ENCODE measurements at places on chromosomes 16 and 17. TPM values are rescaled to one million over a fixed set of nuclear protein-coding genes. Genes with fewer than 3 reads are reported as not detected.

The IRX5 gene
- total RNA-seq = 19.3 TPM

The TMEM220 gene
- total RNA-seq = 6.9 TPM

The TNFRSF17 gene
- total RNA-seq = not detected

The NOD2 gene
- total RNA-seq = 2.3 TPM

The MT1A gene
- total RNA-seq = not detected

The CASKIN1 gene
- 7.3 TPM for total RNA-seq

The CBFA2T3 gene
- 5.6 TPM for total RNA-seq

The ZSCAN10 gene
- total RNA-seq = not detected

The NSMCE1 gene
- 40.5 TPM for total RNA-seq

The PLEKHG4 gene
- 23.3 TPM for total RNA-seq

The RPL13 gene
- 1,995 TPM for total RNA-seq

The CDRT15L2 gene
- total RNA-seq = not detected

The TNFRSF12A gene
- 10.3 TPM for total RNA-seq

The KREMEN2 gene
- 1.6 TPM for total RNA-seq

The WNT9B gene
- 0.16 TPM for total RNA-seq

The CCR7 gene
- not detected for total RNA-seq

The CSH2 gene
- total RNA-seq = not detected

The MT4 gene
- not detected for total RNA-seq

The PRAC2 gene
- not detected for total RNA-seq

The SCARF1 gene
- total RNA-seq = 11.1 TPM

The ABCA10 gene
- total RNA-seq = 10.1 TPM

The RGS11 gene
- total RNA-seq = 8.2 TPM

The PLA2G10 gene
- total RNA-seq = not detected

The PRSS33 gene
- 2.9 TPM for total RNA-seq

The ITGA2B gene
- 9.0 TPM for total RNA-seq

The ELMO3 gene
- total RNA-seq = 1.4 TPM
